ENCODE measurements at places on chromosomes 5 and 9. TPM values are rescaled to one million over a fixed set of nuclear protein-coding genes. Genes with fewer than 3 reads are reported as not detected.

DNA sequence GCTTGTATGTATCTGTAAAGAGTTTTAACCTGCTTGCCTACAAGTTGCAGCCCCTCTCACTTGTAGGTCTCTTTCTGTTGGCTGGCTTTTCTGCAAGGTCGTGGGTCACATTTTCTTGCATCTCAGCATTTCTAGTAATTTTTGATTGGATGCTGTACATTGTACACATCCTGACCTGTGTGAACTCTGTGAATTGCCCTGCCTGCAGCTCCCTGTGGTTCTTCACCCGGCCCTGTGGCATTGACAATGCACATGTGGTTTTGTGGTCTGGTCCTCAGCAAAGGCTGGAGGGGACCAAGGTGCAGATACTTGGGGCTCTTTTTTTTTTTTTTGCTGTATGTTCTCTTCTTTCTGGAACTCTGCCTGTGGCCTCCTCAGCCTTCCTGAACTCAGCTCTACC is 53.6 kb downstream of the WNK2 start:
- DNase-seq: no peak

DNA sequence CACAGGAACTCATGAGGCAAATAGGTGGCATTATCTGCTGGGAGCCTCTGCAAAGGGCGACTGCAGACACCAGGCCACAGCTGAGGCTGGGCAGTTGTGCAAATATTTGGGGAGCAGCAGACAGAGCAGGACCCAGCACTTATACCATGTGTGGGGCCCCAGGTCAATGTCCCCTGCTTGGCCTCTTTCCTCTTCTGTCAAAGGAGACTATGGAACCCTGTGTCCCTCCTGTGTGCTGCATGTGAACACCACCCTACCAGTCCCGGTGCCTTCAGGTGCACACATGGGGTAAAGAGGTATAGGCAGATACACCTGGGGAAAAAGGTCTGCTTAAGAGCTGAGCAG is 50.8 kb downstream of the ROR2 start:
- no peak for DNase-seq

DNA sequence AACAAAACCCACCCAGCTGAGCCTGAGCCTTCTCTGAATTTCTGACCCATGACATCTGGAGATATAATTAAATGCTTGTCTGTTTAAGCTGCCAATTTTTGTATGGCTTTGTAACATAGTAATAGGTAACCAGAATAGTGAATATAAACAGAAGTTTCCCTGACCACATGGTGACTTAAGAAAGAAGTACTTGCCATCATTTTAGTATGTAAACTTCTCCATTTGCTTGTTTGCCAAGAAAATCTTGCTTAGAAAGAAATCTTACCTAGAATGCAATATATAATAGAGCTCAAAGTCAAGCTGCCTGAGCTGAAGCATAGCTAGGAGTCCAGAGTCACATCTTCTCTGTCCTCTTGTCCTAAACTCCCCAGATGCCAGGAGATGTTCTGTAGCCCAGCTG is 117.0 kb downstream of the PCSK1 start:
- DNase-seq: no peak

GRCh38 chr9:6764523-6764922 is 6.8 kb downstream of the KDM4C start:
- no peak for DNase-seq

The FBXO4 gene
- total RNA-seq: 10.9 TPM

- no peak for DNase-seq
Measured at GRCh38 chr9:77598991-77599390, 49.1 kb downstream of the GNA14 start.

The CDK7 gene
- total RNA-seq: 19.5 TPM

- DNase-seq: no peak
Measured at GRCh38 chr5:77402796-77403195, 89.3 kb downstream of the WDR41 start.

DNA sequence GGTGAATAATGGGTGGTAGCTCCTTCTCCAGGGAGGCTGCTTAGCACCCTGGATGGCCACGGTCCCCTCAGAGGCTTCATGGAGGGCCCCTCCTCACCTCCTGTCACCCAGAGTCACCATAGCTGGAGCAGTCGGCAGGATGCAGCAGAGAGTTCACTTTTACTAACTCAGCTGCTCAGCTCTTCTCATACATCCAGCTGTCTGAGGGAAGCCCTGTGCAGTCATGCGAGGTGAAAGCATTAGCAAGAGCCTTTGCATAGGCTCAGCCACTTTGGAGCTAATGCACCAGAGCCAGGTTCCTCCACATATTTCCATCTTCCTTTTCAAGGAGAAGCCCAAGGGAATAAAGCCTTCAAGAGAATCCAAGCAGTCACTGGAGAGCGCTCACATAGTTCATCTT is 499.2 kb downstream of the BNC2 start:
- DNase-seq: no peak

The TRIP13 gene
- total RNA-seq: 0.95 TPM

GRCh38 chr9:19231904-19232822 is 1.7 kb downstream of the DENND4C start:
- no peak for DNase-seq

GRCh38 chr5:17882760-17883488 is 248.7 kb downstream of the TAF11L14 start:
- no peak for DNase-seq

- DNase-seq: no peak
Measured at GRCh38 chr9:29220596-29221251, 1647.4 kb upstream of the C9orf72 start.

The SIGMAR1 gene
- 38.1 TPM for total RNA-seq

- peak; percentile 47 for DNase-seq
Measured at GRCh38 chr9:128124451-128124850, 3.1 kb downstream of the PTGES2 start.

The C5orf34 gene
- total RNA-seq: 1.5 TPM

GRCh38 chr9:76162086-76162730 is 232.0 kb downstream of the RFK start:
- no peak for DNase-seq

The PCDHGA1 gene
- total RNA-seq: 0.81 TPM

- no peak for DNase-seq
Measured at GRCh38 chr5:54743997-54744788, 226.6 kb downstream of the SNX18 start.

GRCh38 chr9:69674716-69675438 is 2.7 kb upstream of the APBA1 start:
- no peak for DNase-seq

The NUTM2G gene
- not detected for total RNA-seq

The CCL27 gene
- total RNA-seq: 0.33 TPM

The CACNA1B gene
- total RNA-seq: 0.10 TPM

The PPP3R2 gene
- total RNA-seq: not detected

The MEGF10 gene
- total RNA-seq: 0.29 TPM

The IFNK gene
- total RNA-seq: not detected

GRCh38 chr9:35649431-35650340 is 1.0 kb downstream of the SIT1 start:
- no peak for DNase-seq

The FAM153A gene
- 0.05 TPM for total RNA-seq

The PRPF4 gene
- total RNA-seq: 13.7 TPM

DNA sequence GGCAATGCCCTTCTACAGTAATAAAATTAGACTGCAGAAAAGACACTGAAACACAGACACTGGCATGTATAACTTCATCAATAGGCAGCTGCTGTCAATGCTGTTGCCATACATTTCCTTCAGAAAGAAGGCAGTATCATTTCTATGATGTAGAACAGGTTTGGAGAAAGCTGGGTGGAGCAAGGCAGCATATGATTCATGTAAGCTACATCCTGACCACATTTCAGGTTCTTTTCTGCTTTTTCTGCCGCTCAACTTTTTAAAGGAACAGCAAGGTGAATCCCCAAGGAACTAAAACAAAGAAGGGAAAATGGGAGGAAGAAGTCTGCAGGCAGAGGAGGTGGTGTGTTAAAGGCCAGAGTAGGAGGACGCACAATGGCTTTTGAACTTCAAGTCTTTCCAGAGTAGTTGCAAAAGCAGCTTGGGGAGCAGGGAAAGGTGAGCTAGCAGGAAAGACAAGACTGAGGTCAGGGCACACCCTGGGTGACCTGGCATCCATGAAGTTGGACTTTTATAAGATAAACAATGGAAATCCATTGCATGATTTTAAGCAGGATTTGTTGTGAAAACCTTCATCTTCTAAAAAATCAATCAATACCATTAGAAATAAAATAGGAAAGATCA is 142.1 kb downstream of the MED10 start:
- no peak for DNase-seq
